Upper lobe of left lung (tissue), 6 donors: ENCODE measurements at places on chromosomes 2 and 18.
A peak's percentile ranks its signal among the peaks of the same experiment; 100 is the strongest.

DNA sequence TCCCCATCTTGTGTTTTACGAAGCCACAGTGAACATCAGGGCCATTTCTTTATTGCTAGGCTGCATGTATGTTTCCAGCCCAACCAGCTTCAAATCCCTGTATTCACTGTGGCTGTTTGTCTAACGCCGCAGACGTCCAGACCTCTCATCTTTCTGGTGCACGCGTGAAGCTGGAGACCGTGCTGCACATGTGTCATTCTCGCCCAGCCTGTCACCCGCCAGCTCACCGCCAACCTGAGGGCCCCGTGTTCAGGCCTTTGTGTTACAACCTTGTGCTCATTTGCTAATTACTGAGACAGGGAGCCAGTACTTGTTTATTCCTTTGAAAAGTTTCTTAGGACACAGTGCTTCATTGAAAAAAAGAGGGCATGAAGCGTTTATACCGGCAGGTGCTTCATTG lies 21.4 kb downstream of the SALL3 start:
- H3K4me1 ChIP-seq, result no peaks in the 10 kb centered on the region
- no peak overlapping the region for H3K27ac ChIP-seq
- no peaks in the 10 kb centered on the region for H3K27me3 ChIP-seq
- H3K4me3 ChIP-seq, result no peak overlapping the region
- H3K36me3 ChIP-seq, result no peaks in the 10 kb centered on the region

GRCh38 chr2:70768590-70769085 lies 638 bp upstream of the ADD2 start:
- H3K4me3 ChIP-seq, result no peak overlapping the region
- H3K4me1 ChIP-seq, result peaks cover 14% of the 10 kb centered on the region
- H3K27ac ChIP-seq, result no peak overlapping the region
- H3K27me3 ChIP-seq, result no peaks in the 10 kb centered on the region

DNA sequence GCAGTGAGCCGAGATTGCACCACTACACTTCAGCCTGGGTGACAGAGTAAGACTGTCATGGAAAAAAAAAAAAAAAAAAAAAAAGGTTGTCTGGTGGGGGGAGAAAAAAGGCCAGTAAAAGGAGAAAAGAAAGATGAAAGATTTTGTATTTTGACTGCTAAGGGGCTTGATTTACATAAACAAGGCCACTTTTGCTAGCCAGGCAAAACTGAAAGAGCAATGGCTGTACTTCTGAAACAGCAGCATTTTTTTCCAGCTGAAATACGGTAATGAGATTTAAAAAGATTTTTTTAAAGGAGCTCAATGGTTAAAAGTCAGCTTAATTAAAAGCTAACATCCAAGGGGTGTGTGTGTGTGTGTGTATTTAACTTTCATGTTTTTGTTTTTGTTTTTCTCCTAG lies 11.3 kb upstream of the OXER1 start:
- H3K36me3 ChIP-seq, result no peaks in the 10 kb centered on the region
- H3K27ac ChIP-seq, result no peak overlapping the region
- DNase-seq, result no peak
- H3K4me3 ChIP-seq, result no peak overlapping the region

DNA sequence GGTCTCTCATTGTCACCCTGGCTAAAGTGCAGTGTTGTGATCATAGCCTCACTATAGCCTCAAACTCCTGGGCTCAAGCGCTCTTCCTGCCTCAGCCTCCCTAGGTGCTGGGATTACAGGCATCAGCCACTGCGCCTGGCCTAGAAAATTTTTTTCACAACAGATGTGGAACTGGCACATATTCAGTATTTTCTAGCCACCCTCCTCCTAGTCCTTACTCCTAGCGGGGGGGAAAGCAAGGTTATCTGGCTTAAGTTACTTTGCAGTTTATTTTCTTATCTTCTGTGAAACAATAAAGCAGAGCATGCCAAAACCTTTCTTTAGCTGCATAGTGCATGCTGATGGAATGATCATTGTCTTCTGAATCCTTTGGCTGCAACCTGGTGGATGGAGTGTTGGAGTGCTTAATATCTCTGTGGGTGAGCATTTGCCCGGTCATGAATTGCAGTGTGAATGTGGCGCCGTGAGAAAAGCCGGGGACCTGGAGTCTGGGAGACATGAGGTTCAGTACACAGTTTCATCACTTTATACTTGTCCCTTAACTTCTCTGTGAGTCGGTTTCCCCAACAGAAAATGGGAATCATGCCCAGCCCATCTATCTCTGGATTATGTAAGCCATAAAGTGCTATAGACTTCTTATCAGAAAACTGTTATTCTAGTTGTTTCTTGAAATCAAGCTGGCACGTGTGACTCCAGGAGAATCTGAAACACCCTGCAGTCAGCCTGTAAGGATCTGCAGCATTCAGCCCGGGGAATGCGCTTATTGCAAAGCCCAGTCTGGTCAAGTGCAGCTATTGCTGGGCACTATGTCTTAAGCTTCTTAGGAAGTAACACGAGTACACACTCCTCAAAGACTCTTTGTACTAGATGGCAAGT lies 38.2 kb upstream of the MAP3K20 start:
- peaks cover 14% of the 10 kb centered on the region for H3K36me3 ChIP-seq
- H3K27me3 ChIP-seq, result no peaks in the 10 kb centered on the region
- DNase-seq, result peak; percentile 75
- H3K27ac ChIP-seq, result no peak overlapping the region
- peaks cover 10% of the 10 kb centered on the region for H3K4me1 ChIP-seq

GRCh38 chr2:24874035-24874434 lies 46.0 kb downstream of the ADCY3 start:
- DNase-seq, result no peak
- H3K4me3 ChIP-seq, result no peak overlapping the region
- H3K4me1 ChIP-seq, result peaks cover 7% of the 10 kb centered on the region
- no peak overlapping the region for H3K27ac ChIP-seq
- no peaks in the 10 kb centered on the region for H3K27me3 ChIP-seq

GRCh38 chr2:223928113-223929006 lies 16.8 kb downstream of the WDFY1 start:
- DNase-seq, result no peak
- no peak overlapping the region for H3K27ac ChIP-seq
- H3K36me3 ChIP-seq, result no peaks in the 10 kb centered on the region
- no peaks in the 10 kb centered on the region for H3K27me3 ChIP-seq
- H3K4me1 ChIP-seq, result peaks cover 39% of the 10 kb centered on the region
